ENCODE measurements at places on chromosomes 12 and 14.

DNA sequence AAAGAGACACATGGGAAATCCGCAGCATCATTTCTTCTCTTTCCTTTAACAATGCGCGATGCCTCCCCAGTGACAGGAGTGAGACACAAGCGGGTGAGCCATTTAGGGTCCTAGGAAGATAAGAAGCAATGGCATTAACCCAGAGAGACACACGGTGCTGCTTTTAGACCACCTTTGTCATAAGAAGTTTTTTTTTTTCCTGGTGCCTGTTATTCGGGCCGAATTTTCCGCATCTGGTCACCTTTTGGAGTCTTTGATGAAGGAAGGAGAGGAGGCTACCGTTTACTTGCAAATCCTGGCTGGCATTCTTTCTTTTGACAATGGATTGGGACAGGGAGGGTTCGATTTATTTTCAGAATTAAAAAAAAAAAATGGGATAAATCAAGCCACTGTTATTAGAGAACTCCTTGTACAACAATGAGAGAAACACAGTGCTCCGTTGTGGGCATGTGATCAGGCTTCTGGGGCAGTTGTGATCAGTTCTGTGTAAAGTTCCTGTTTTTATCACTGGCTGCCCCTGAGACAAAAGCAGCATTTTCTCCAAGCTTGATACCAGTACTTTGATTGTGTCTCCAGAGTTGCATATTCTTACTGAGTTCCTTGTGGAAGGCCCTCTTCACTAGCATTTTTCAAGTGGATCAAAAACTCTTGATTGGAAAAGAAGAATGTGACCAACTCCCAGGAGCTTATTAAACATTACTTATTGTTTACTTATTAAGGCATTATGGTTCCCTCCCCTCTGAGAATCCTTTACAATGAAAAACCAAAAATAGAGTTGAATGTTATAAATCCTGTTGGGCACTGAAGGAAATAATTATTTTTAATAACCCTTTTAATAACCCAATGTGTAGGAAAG lies 1.1 kb downstream of the DIP2B start:
- no peak for DNase-seq

GRCh38 chr12:93571925-93572711 lies at the start of gene SOCS2:
TSS of gene SOCS2 (plus strand) at chr12:93572675. CDS start at chr12:93572898, 223 bp downstream.
- DNase-seq, result peak; percentile 74

GRCh38 chr14:103398427-103399195 lies 13.4 kb downstream of the MARK3 start:
- no peak for DNase-seq

DNA sequence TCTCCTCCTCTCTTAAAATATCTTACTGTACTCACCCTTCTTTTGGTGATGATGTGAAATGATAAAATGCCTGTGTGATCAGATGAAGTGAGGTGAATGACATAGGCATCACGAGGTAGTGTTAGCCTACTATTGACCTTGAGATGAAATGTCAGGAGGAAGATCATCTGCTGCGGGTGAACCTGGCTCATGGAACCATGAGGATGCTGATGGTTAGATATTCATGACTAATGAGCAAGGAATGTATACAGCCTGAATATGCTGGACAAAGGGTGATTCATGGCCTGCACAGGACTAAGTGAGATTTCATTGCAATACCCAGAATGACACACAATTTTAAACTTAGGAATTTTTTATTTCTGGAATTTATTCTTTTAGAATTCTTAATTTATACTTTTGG lies 89.6 kb downstream of the DAAM1 start:
- no peak for DNase-seq

DNA sequence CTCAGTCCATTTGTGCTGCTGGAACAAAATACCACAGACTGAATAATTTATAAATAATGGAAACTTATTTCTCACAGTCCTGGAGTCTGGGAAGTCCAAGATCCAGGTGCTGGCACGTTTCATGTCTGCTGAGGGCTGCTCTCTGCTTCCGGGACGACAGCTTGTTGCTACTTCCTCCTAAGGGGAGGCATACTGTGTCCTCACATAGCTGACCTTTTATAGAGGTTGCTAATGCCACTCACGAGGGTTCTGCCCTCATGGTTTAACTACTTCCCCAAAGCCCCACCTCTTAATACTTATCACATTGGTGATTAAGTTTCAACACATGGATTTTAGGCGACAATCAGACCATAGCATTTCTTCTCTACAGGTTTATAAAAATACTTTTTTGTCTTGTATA lies 411.1 kb downstream of the NRXN3 start:
- DNase-seq, result no peak

GRCh38 chr12:16003460-16003859 lies 92.3 kb downstream of the DERA start:
- no peak for DNase-seq

- DNase-seq, result no peak
These were observed 315.8 kb downstream of the AEBP2 start for GRCh38 chr12:19755136-19755535.

Measured in activated effector memory CD4-positive, alpha-beta T cell treated with anti-CD3 and anti-CD28 coated beads, Interleukin-2, amount 50 U/mL, for 16 hours (primary cell).